SK-N-DZ (cell line): ENCODE measurements at places on chromosomes 16 and 17.

DNA sequence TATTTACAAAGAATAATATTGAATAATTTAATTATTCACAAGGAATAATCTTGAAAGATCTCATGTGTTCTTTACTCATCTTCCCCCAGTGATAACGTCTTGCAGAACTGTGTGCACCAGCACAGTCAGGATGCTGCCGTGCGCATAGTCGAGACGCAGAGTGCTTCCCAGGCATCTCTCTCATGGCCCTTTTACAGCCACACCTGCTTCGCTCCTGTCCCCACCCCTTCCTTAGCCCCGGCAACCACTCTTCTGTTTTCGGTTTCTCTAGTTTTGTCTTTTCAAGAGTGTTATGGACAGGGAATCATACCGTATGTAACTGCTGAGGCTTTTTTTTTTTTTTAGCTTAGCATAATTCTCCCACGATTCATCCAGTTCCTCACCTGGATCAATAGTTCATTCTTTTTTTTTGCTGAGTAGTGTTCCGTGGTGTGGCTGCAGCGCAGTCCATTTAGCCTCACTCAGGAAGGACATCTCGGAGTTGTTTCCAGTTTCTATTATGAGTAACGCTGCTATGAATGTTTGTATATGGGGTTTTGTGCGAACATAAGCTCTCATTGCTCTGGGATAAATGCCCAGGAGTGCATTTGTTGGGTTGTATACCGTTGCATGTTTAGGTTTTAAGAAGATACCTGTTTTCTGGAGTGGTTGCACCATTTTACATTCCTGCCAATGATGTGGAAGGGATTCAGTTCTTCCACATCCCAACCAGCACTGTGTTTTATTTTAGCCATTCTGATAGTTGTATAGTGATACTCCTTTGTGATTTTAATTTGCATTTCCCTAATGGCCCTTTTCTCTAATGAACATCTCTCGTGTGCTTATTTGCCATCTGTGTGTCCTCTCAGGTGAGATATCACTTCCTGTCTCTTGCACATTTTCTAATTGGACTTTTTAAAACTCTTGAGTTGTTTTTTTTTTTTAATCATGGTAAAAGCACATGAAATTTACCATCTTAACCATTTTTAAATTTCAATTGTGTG, 47.6 kb downstream of the SEC14L1 start:
- DNase-seq = no peak

DNA sequence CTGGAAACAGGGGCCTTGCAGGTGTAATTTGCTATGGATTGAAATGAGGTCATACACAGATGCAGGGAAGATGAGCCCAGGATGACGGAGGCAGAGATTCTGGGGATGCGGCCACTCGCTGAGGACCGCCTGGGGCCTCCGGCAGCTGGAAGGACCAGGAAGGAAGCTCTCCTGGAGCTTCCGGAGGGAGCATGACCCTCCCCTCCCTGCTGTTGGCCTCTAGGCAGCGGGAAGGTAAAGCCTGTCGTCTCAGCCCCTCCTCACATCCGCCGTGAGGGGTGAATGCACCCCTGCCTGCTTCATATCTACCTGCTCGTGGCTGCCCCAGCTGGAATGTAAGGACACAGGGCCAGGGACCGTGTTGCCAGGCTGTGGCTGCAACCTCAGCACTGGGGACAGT, 29.1 kb upstream of the ZNF469 start:
- DNase-seq = no peak

DNA sequence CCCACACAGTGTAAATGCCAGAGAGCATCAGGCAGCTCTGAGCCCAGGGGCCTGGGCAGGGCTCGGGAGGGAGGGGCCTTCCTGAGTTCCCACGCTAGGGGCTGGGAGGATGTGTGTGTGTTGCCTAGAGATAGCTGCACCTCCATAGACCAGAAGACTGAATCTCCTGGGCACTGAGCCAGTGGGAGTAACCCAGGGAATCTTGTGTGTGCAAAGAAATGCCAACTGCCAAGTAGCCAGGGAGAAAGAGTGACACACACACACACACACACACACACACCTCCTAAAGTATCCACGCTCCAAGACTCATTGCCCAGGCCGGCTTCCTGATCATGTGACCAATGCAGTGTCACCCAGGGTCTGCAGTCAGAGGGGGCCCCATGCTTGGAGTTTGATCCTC, 166.2 kb upstream of the RPL38 start:
- no peak for DNase-seq

- peak; percentile 69 for DNase-seq
Measured at GRCh38 chr17:1490643-1491442, 1.6 kb downstream of the MYO1C start.

- no peak for DNase-seq
Measured at GRCh38 chr17:46163316-46163715, 29.9 kb downstream of the KANSL1 start.

DNA sequence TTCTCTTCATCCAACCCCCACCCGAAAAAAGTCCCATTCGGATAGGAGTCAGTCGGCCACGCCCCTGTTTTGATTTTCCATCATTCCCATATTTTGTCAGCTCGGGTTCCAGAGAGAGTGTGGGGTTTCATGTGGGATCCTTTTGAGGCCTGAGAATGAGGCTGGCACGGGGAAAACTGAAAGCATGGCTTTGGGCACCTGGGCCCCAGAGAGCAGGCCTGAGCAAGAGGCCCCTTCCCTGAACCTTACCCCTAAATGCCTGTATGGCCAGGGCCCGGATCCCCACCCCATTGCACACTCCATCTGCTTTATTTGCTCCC, 4.6 kb upstream of the HOXB4 start:
- DNase-seq = no peak

- DNase-seq = peak; percentile 52
Measured at GRCh38 chr17:31802502-31802901, 56.5 kb downstream of the COPRS start.
